ENCODE measurements at places on chromosomes 7 and 10.

DNA sequence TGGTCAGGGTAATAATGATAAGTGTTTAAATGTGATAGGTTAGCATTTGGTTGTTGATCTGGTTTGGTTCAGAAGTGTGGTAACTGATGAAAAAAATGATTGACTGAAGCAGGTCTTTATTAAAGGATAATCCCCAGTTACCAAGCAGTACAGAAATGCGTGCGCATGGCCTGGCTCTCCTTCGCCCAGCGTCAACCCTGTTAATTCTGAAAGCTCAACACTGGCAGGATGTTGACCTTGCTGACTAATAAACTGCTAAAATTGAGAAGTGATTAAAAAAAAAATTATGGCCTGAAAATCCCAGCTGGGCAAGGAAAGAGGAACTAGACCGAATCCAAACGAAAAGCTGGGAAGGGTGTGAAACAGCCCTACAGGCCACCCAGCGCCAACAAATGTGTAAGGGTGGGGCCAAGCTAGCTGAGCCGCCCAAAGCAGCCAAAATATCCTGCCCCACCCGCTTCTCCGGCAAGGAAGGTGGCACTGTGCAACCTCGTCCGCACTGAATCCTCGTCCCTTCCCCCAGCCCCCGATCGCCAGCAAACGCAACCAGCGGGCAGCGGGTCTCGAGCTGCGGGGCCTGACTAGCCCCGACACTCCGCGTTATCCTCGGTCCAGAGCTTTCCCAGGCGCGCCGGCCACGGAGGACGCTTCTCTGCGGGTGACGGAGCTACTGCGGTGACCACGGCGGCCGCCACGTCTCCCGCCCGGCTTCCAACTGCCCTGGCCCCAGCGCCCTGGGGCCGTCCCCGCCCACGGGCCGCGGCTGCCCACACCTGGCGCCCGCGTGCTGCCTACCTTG is 561 bp downstream of the SHTN1 start:
- no peak for DNase-seq

DNA sequence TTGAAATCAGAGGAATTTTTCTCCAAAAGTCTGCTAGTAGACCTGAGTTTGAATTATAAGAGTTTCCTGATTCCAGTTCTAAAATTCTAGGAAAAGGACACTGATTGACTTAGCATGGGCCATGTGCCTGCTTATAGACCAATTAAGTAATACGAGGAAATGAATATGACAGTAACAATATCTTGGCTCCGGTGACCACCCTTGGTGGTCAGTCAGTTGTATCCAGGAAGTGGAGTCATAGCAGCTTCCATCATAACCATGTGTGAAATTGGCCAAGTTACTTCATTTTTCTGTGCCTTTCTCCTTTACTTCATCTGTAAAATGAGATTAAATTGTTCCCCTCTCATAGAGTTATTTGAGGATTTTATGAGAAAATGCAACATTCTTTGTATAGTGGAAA is 66.9 kb downstream of the MTPAP start:
- no peak for DNase-seq

DNA sequence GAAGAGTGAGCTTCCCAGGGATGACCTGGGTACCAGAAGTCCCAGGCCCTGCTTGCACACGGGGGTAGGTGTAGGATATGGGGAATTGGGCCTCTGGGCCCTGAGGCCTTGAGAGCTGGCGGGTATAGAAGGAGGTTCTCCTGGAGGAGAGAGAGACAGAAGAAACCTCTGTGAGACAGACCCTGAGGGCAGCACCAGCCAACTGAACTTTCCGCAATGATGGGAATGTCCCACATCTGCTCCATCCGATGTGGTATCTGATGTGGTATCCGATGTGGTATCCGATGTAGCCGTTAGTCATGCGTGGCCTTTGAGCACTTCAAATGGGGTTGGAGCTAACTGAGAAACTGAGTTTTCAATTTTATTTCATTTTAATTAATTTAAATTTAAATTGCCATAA is 30.6 kb upstream of the PLEKHA1 start:
- no peak for DNase-seq

- DNase-seq, result no peak
These were observed 472 bp downstream of the SFRP4 start for GRCh38 chr7:37916017-37916672.

- no peak for DNase-seq
These were observed 84.5 kb upstream of the DYNC1I1 start for GRCh38 chr7:95687759-95688343.

GRCh38 chr7:150357771-150358427 is 10.7 kb upstream of the REPIN1 start:
- DNase-seq, result no peak
